ENCODE measurements at places on chromosomes 3 and 15.

DNA sequence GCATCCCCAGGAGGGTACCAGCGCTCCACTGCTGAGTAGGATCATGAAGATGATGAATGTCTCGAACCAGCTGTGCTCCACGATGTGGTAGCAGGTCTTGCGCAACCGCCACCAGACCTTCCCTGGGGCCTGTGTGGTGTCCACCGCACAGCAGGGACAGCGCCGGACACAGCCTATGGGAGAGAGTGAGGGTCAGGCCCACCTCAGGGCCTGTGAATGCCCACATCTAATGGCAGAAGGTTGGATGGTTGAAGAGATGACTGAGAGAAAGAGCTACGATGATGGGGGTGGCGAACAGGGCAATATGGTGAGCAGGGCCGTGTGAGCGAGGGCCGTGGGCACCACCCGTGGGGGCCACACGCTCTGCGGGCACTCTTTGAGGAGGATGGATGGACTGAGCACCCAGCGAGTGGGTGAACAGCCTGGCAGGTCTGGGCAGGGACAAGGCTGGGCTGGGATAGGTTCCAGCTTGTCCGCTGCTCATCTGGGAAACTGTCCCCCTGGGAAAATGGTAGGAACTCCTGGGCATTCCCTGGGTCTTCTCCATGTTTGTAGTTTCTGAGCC, 74.1 kb downstream of the SCN5A start:
- DNase-seq, result no peak

DNA sequence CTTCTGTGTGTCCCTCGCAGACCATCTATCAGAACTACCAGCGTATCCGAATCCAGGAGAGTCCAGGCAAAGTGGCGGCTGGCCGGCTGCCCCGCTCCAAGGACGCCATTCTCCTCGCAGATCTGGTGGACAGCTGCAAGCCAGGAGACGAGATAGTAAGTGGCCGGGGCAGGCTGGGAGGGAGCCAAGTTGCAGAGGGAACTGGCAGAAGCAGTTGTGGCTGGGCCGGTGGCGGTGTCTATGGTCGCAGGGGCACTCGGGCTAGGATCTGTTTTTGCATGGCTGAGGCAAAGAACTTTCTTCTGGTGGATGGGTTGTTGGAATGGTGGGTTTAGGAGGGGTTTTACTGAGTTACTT, 10.1 kb downstream of the MCM2 start:
- no peak for DNase-seq

GRCh38 chr3:40878464-40878905, 320.8 kb upstream of the CTNNB1 start:
- no peak for DNase-seq

- DNase-seq, result no peak
Measured at GRCh38 chr15:59294574-59295260, 78.0 kb downstream of the MYO1E start.

DNA sequence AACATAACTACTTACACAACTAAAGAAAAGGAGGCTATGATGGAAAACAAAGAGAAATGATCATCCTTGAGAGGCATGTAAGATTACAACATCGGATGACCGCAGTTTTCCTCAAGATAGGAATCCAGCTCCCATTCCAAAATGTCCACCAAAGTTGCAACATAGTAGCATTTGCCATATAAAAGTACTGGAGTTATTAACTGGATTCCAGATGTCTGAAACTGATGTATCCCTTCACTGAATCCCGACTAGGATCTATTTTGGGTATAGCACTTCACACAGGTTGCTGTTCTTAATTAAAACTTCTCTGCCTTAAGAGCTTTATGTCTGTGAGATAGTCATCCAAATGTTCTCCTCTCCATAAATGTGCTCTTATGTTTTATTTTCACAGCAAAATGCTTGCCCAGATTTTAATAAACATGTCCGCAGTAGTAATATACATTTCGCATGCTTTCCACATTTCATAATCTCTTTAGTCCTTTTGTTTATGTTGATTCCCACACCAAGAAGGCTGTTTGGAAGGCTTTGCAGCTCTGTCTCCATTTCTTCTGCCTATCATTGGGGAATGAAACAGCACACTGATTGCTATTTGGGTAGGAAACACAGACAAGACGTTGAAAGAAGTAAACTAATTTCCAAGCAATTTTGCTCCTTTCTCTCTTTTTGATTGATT, 716.5 kb upstream of the CFAP20DC start:
- no peak for DNase-seq

- DNase-seq, result no peak
Measured at GRCh38 chr3:140018556-140018955, 83.6 kb downstream of the CLSTN2 start.

Measured in small intestine (tissue), 16 donors.